WTC11 (cell line): ENCODE measurements at places on chromosomes 1 and 21. TPM values are rescaled to one million over a fixed set of nuclear protein-coding genes. Genes with fewer than 3 reads are reported as not detected.

- DNase-seq = no peak
These were observed 23.9 kb upstream of the RPTN start for GRCh38 chr1:152182944-152183361.

- no peak for DNase-seq
These were observed 43.9 kb upstream of the POFUT2 start for GRCh38 chr21:45331531-45332147.

OR2L2 gene
- total RNA-seq = 0.05 TPM in 1 of 3 replicates, not detected in the others

DMBX1 gene
- total RNA-seq = 1.7 to 3.7 TPM (median 1.8 TPM) in 3 replicates

ACBD6 gene
- 49.9 to 53.5 TPM (median 51.9 TPM) in 3 replicates for total RNA-seq

CLCA4 gene
- total RNA-seq = not detected in 3 replicates

TRIM58 gene
- 1.0 to 1.9 TPM (median 1.6 TPM) in 3 replicates for total RNA-seq

LAMB3 gene
- total RNA-seq = 0.53 to 0.85 TPM (median 0.60 TPM) in 3 replicates

IVL gene
- not detected in 3 replicates for total RNA-seq

DCST1 gene
- 0.15 TPM in 1 of 3 replicates, not detected in the others for total RNA-seq

OR10R2 gene
- not detected in 3 replicates for total RNA-seq

- no peak for DNase-seq
These were observed 34.9 kb downstream of the HSF2BP start for GRCh38 chr21:43624339-43624738.

DNA sequence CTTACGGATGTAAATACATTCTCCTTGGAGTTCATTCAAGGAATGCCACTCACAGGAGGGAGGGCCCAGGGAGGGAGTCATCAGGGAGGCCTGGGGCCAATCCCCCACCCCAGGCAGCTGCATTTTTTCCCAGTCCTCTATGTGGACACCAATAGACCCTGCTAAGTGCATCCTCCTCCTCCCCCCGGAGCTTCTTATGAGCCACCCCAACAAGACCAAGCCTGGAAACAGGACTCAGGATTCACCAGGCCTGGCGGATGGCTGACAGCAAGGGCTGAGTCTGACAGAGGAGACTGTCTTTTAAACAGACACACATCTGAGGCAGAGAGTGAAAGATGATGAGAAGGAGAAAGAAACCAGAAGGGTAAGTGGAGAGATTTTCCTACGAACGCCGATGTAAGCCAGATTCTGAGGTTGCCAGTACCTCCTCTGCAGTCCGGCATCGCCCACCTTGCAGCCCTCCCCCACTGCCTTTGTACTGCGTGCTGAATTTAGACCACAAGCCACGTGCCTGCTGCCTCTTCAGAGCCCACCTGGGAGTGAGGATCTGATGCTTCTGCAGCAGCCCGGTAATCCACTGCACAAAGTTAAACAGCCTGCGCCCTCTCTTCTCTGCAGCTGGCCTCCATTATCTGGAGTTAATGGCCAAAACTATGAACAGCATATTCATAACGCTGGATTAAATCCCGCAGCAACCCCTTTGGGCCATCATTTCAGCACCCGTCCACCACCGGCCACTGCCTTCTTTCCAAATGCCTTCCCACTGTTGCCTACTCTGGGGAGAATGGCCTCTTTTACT is 17.6 kb upstream of the SFPQ start:
- peak; percentile 54 for DNase-seq

DNA sequence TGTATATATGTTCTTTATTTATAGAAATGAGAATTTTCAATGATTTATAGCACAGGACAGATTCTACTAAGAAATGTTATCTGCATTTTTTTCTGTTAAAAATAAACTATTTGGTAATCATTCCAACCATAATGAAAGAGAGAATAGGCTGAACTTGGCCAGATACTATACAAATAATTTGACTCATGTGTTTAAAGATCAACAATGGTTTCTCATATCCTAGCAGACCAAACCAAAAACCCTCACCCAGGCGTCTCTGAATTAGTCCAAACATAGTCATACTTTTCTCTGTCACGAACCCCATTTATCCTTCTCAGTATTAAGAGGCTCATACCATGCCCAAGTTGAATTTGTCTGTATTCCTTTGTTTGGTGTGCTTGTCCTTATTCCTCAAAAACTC is 40.3 kb downstream of the RPE65 start:
- DNase-seq = no peak

MIXL1 gene
- 5.1 to 6.4 TPM (median 5.6 TPM) in 3 replicates for total RNA-seq

PRR9 gene
- total RNA-seq = not detected in 3 replicates

DNA sequence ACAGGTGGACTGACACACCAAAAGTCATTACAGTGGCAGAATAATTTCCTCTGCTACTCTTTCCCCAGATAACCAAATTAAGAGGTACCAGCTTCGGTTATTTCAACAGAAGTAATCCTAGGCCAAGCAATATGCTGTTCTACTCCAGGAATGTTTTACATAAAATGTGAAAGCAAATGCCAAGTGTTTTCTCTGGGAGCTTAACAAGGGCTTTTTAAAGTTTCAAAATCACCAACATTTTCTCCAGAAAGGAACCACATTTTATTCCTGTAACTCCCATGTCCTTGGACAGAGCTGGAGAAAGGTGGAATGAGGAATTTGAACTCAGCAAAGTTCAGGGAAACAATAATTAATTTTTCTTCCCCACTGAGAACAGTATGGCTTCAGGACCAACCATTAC is 27.2 kb downstream of the CNN3 start:
- no peak for DNase-seq

DNA sequence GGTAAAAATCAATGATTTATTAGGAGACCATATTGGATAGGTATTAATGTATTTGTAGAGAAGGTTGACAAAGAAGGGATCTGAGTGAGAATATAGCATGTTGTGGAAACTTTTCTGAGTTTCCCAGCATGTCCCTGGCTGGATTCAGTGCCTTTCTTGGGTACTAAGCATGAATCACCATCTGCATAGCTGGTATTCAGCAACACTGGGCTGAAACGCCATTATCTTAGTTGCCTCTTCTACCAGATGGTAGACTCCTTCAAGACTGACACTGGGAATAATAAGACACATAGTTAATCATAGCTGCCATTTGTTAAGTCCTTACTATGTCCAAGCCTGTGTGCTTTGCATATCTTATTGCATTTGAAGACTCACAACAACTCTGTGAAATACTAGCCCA is 45.5 kb downstream of the ATP5PF start:
- DNase-seq = no peak

GRCh38 chr1:61028136-61028535 is 54.2 kb upstream of the NFIA start:
- no peak for DNase-seq

DNA sequence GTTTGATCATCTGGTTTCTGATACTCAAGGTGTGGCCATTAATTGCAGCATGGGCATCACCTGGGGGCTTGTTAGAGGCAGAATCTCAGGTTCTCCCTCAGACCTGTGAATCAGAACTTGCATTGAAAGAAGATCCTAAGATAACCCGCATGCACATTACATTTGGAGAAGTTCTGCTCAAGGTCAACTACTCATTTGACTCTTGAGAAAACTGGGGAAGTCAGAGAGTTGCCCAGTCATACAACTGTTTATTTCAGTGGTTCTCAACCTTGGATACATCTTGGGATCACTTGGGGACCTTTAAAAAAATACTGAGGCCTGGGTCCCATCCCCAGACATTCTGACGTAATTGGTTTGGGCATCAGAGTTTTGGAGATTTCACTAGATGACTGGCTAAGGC is 30.5 kb downstream of the CAMTA1 start:
- no peak for DNase-seq

DNA sequence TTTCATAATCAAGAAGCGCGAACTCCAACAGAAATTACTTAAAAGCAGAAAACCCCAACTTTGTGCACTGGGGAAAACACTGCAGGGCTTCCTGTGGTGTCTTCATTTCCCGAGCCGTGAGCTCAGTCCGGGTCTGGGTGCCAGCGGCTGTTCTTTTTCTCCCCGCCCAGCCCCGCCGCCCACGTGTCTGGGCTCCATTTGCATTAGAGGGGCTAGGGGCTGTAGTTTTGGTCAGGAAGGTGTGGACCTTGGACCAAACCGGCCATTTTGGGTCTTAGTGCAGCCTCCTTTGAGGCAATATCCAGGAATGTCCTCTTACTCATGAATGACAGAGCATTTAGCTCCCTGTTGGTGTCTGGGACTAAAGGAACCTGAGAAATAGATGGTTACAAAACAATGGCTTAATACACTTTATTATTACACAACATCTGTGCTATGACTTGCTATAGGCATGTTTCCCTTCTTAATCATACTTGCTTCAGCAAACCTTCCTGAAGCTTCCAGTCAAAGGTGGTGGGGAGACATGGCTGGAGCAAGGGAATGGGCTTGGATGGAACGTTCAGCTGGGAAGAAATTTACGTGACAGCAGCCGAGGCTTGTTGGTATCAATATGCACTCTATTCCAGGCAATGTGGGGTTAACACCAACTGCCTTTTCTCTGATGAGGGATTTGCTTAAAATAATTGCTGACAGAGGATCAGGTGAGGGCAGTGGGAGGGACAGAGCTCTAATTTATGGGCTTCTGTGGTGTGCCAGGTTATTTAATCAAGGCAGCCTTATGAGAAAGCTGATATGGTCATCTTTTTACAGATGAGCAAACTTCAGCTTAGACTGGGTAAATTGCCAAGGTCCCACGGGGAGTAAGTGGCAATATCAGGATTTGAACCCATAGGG is 1.1 kb downstream of the AGTRAP start:
- peak; percentile 46 for DNase-seq

GRCh38 chr21:26686278-26686677 is 113.2 kb upstream of the CYYR1 start:
- peak; percentile 22 for DNase-seq

DNA sequence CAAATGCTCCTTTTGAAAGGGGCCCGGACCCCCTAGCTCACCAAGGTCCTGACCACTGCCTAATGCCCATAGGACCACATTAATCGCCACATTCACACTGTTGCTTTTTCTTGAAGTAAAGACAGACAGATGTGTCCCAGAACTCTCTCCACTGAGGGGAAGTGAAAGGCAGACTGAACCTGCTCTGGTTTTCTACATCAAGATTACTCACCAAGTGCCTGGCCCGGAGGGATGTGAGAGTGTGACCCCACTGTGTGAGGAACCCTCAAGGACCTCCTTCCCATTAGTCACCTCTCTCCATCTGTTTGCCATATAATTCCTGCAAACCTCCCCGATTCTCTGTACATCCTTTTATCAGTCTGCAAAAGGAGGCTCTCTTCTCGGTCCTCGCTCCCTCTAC is 381.5 kb downstream of the OMA1 start:
- DNase-seq = no peak

GRCh38 chr1:103900005-103900404 is 150.3 kb downstream of the AMY1C start:
- DNase-seq = no peak

- DNase-seq = no peak
These were observed 6.1 kb upstream of the MASP2 start for GRCh38 chr1:11052839-11053757.

GRCh38 chr1:228293816-228294500 is 86.1 kb downstream of the OBSCN start:
- DNase-seq = no peak

GRCh38 chr1:91014475-91014874 is 7.4 kb downstream of the ZNF644 start:
- DNase-seq = no peak

GRCh38 chr21:16563795-16564194 is 834.0 kb downstream of the USP25 start:
- DNase-seq = peak; percentile 62

DNA sequence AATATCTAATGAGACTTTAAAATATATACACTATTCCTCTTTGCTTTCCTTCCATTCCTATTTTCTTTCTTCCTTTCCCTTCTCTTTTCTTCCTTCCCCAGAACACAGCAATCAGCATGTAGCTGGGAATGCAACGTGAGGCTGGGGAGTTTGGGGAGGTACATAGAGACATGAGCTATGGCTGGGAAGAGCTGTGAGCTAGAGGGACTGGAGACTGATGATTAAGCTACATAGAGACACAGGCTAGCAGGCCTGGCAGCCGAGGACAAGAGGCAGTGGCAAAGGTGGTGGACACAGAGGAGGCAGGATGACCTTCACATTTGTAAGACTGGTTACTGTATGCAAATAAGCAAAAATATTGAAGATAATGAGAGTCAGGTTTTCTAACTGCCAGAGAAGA is 7.5 kb downstream of the LPAR3 start:
- no peak for DNase-seq

GRCh38 chr1:66402194-66402593 is 131.8 kb upstream of the SGIP1 start:
- DNase-seq = no peak

TMEM269 gene
- 0.57 to 0.85 TPM (median 0.73 TPM) in 3 replicates for total RNA-seq

METTL25B gene
- 32.0 to 41.0 TPM (median 37.9 TPM) in 3 replicates for total RNA-seq

- DNase-seq = no peak
These were observed 20.2 kb upstream of the ZNF436 start for GRCh38 chr1:23389837-23390321.

OLIG2 gene
- 0.60 to 0.79 TPM (median 0.71 TPM) in 3 replicates for total RNA-seq

LRRIQ3 gene
- 0.21 to 1.1 TPM (median 0.46 TPM) in 3 replicates for total RNA-seq

GRCh38 chr1:196063952-196064351 is 544.3 kb downstream of the KCNT2 start:
- DNase-seq = no peak

DNA sequence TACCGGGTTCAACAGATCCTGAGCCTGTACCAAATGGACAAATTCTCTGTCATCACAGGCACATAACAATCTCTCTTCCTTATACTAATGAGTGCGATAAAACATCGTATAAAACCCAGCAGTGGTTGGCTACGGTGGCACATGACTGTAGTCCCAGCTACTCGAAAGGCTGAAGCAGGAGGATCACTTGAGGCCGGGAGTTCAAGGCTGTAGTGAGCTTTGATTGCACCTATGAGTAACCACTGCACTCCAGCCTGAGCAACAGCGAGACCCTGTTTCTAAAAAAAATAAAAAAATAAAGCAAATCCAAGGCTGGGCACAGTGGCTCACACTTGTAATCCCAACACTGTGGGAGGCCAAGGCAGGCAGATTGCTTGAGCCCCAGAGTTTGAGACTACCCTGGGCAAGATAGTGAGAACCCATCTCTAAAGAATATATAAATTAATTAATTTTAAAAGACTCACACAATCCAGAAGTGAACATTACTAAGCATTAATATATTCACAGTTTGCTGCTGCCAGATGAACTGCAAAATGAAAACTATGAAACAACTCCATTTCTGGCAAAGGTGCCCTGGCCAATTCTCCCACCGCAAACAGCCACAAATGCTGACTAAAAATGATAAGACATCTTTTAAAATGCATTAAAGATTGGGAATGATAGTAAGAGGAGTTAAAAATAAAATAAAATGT is 13.1 kb downstream of the ZBTB17 start:
- no peak for DNase-seq

RAB3B gene
- 33.7 to 36.9 TPM (median 34.1 TPM) in 3 replicates for total RNA-seq

DNA sequence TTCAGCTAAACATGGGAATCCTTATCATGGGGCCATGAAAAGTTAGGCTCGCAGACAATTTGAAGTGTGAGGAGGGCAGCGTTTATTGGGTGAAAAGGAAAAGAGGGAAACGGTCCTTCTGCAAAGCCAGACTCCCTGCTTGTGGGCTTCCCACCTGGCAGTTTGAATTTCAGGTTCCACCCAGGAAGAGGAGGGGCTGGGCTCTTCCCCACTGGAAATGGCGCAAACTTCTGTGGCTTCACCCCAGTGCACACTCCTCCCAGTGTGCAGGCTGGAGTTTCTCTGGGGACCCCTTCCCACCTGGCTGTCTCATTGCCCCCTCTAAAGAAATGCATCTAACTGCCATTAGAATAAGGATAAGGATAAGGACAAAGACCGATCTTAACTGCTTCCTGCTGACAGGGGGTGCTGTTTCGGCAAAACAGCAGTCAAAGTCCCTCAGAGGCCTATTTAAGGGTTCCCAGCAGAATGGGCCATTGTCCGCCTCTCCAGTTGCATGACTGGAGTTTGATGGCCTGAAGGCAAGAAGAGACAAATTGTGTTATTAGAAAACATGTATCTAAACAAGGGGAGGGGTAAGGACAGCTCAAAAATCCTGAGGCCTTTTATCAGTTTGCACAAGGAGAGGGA is 20.4 kb downstream of the AIM2 start:
- peak; percentile 28 for DNase-seq
